ENCODE measurements at places on chromosomes 5 and 9.
A peak's percentile ranks its signal among the peaks of the same experiment; 100 is the strongest.

DNA sequence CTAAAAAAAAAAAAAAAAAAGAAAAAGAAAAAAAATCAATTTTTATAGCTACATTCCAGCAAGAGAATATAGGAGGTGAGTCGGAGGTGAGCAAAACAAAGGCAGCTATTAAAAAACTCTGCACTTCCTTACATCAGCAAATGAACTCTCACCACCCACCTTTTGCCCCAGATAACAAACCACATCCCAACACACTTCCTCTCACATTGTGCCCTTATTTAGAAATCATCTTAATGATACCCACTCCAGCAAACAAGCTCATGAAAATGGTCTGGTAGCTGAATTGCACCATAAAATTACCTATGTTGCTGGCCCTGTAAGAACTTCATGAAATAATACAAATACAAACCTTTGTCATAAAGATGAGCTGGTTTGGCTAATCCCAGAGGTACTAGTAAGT, 82.9 kb downstream of the CEMIP2 start:
- no peak for DNase-seq

GRCh38 chr5:68074633-68075032, 140.9 kb upstream of the PIK3R1 start:
- DNase-seq, result peak; percentile 30

- no peak for DNase-seq
These were observed 83.2 kb downstream of the FOXD1 start for GRCh38 chr5:73365301-73365853.

GRCh38 chr5:143494162-143494561, 90.7 kb upstream of the NR3C1 start:
- DNase-seq, result no peak

DNA sequence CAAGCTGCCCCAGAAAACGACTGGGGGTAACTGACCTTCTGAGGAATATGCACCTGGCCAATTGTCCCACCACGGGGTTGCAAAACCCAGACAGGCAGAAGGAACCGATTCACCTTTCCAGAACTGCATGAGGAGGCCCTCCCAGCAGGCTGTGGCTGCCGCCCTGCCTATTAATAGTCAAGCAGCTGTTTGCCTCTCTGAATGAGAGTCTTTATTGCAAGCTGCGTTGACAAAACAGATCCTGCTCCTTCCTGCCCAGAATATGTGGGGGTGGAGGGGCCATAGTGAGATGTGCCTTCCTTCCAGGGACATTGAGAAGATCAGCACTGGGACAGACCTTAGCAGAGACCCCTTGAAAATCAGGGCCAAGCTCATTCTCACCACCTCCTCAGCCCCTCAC, 18.3 kb upstream of the TCOF1 start:
- DNase-seq, result no peak

GRCh38 chr9:33138768-33139167, 28.4 kb downstream of the B4GALT1 start:
- no peak for DNase-seq

DNA sequence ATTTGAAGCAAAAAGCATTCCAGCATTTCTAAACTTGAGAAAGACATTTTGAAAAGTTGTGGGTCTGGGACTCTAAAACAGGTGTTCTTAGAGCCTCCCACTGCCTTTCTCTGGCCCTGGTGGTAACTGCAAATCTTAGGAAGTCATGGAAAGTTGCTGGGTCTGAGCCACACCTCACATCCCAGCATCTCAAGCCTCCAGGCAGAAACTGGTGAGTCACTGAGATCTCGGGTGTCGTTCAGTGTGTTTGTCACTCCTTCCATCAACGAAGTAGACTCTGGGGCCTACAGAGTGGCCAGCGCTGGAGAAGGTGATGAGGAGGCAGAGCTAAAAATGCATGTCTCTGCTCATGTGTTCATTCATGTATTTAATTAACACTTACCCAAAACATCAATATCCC, 59.6 kb upstream of the C5orf58 start:
- DNase-seq, result no peak

- no peak for DNase-seq
These were observed 173.2 kb downstream of the ZSWIM6 start for GRCh38 chr5:61505281-61505680.

GRCh38 chr5:74355041-74355824, 285.3 kb downstream of the ENC1 start:
- no peak for DNase-seq

- no peak for DNase-seq
These were observed 139.5 kb upstream of the CYLC2 start for GRCh38 chr9:102855641-102856040.

GRCh38 chr5:3612591-3613042, 17.0 kb downstream of the IRX1 start:
- DNase-seq, result no peak

Data from NCI-H1436 (cell line).